ENCODE measurements at places on chromosomes 7 and 10. TPM values are rescaled to one million over a fixed set of nuclear protein-coding genes. Genes with fewer than 3 reads are reported as not detected.
A peak's percentile ranks its signal among the peaks of the same experiment; 100 is the strongest.

DNA sequence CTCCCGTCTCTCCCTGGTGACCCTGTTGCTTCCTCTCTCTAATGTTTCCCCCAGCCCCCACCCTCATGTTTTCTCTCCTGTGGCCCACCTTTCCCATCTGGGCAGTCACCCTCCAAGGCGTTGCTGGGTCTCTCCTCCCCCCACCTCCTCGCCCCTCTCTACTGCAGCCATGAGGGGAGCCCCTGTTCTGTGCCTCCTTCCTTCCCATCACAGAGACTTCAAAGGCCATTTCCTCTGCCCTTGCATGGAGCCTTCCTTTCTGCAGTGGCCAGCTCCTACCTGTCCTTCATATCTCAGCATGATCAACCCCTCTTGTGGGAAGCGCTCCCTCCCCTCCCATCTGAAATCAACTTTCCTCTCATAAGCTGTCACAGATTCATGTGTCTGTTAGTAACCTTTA lies 194.0 kb upstream of the PRSS58 start:
- no peak for DNase-seq

DNA sequence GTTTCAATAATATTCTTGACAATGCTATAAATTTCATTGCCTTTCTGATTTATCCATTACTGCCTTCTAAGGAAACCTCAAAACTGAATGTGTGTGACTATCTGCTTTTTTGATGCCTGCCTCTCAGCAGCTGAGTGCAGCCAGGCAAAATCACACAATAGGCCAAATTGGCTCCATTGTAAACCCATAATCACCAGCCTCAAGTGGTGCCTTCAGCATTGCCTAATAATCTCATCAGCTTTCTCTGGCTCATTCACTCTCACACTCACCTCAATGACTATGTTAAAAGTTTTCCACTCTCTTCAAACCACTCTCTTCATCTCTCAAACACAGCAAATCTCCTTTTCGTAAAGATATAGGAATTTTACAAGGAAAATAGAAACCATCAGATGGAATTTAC lies 182.5 kb upstream of the COL1A2 start:
- DNase-seq = no peak

DNA sequence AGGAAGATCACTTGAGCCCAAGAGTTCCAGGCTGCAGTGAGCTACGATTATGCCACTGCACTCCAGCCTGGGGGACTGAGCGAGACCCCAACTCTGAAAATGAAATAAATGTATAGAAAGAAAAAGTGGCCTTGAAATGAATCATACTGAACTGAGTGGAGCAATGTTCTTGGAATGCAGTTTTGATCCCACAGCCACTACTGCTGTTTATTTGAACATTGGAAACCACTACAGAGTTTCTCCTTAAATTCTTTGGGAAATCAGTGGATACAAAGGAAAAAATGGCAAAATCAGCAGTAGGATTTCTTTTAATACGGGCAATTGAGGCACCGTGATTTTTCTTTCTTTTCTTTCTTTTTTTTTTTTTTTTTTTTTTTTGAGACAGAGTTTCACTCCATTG lies 637.4 kb downstream of the GALNT17 start:
- no peak for DNase-seq

GRCh38 chr10:44913350-44914081 lies 2.4 kb downstream of the TMEM72 start:
- DNase-seq = no peak

DNA sequence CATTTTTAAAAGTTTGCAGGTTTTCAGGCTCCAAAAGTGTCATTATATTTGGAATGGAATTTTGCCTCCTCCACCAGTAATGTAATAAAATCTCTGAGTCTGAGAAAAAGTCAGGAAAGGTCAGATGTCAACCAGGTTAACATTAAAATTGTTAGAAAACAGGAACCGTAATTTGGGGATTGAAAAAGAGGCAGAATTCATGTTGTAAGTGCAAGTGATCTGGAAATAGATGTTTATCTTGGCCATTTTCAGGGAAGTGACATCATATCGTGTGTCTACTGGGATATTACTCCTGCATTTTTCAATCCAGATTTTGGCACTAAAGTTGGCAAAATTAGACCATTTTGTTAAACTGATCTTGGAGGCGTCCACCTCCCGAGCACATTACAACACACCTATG lies 428.5 kb upstream of the MGMT start:
- DNase-seq = no peak

GRCh38 chr7:43469051-43469450 lies 113.9 kb upstream of the STK17A start:
- no peak for DNase-seq

DNA sequence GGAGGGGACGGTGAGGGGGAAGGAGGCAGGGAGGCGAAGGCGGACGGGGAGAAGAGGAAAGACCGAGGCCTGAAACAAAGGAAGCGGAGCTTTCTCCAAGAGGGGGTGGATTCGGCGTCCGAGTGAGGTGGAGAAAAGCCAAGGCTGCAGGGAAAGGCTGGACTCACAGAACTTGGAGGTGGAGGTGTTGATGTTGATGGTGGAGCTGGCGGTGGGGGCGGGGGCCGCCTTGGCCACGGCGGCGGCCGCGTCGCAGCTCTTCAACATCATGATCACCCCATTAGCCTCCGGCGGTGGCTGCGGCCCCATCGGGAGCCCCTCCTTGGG lies 578 bp downstream of the CACUL1 start:
- DNase-seq = peak; percentile 19

DNA sequence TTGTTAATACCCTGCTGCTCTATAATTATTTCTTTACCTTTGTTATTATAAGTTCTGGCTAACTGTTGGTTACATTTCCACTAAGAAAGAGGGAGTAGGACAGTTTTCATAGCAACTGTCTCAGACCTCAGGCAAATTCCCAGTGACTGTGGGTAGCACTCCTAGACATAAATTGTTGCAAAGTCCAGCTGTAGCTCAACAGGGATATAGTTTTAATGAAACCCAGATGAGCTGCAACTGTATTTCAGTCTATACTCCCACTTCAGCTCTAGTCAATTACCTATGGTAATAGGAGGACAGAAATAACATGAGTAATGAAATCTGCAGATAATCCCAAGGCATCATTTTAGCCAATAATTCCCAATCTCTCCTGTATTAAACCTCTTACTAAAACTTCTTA lies 103.0 kb upstream of the SEMA3A start:
- DNase-seq = no peak

GRCh38 chr10:47061776-47062175 lies 150.5 kb downstream of the PTPN20 start:
- DNase-seq = no peak

DNA sequence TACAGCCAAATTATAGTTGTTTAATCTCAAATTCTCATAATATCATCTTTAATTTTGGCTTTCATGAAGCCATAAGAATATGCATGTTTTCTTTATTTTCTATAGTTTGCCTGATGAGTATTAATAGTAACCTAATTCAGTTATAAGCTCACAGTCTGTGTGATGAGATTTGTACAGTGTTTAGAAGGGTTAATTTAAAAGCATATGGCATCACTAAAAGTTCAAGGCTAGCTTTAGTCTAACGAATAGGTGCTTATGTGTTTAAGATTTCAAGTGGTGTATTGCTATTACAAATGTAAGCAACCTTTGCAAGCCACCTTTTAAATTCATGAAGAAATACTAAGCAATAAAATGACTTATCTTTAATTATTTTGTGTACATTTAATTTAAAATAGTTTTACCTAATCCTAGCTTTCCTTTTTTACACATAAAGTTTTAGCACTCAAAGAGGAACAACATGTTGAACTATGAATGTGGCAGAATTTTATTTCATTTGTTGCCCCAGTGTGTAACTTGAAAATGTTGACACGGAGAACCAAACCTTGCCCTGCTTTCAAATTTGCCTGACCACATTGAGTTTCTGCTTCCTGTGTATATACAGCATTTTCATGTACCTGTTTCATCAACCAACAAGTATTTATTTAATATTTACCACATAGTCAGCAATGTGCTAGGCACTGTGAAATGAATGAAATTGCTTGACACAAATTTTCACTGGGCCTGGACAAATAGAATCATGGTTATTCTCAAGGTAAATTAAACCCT lies 41.5 kb downstream of the TET1 start:
- DNase-seq = no peak

DNA sequence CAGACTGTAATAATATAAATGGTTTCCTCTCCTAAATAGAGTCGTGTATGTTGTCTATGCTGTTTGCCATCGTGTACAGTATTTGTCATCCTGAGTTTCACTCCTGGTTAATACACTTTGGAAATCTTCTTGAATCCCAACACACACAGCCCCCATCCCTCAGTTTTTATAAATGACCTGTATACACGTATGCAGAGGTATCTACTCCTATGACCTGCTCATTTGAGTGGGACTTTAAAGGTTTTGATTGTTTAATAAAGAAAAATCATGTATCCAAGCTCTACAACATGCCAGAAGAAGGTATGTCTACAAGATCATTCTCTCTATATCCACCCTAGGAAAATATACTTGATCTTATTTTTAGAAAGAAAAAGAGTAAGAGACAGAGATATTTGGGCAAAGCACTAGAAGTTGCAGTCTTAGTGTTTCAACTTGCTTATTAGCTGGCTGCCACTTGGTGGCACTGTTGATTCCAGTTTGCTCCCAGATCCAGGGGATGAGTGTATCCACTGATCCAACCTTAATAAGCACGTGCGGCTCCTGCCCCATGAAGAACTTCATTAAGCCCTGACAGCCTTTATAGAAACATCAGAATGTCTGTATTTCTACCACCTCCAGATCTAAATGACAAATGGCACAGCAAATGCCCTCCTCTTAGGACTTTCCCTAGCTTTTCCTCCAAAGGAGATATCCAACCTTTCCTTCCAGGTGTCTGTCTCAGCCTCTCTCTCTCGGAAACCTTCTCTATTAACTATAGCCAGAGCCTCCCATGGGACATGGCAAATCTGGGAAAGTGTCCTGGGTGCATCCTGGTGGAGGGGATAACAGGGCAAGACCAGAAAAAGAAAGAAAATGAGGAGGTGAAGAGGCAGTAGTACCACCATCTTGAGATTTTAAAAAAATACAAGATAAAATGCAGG lies 181.6 kb upstream of the NEBL start:
- peak; percentile 52 for DNase-seq

Gene STEAP4
- 0.11 TPM for total RNA-seq

Gene LFNG
- total RNA-seq = 15.2 TPM

Gene CALHM1
- not detected for total RNA-seq

Gene LIPF
- total RNA-seq = not detected

Measured in LHCN-M2 (cell line).